ENCODE measurements at places on chromosomes 5 and 9. TPM values are rescaled to one million over a fixed set of nuclear protein-coding genes. Genes with fewer than 3 reads are reported as not detected.

The HTR1A gene
- not detected for total RNA-seq

The ZDHHC11B gene
- total RNA-seq, result 0.30 TPM

The LPAR1 gene
- total RNA-seq, result not detected

The ACTL7A gene
- total RNA-seq, result not detected

The GFI1B gene
- not detected for total RNA-seq

The DND1 gene
- total RNA-seq, result 3.4 TPM

The CARTPT gene
- total RNA-seq, result not detected

The SLU7 gene
- total RNA-seq, result 33.2 TPM

The KIF3A gene
- total RNA-seq, result 8.3 TPM

The PCDHGA2 gene
- total RNA-seq, result not detected

The AKNA gene
- 184 TPM for total RNA-seq

The ECSCR gene
- total RNA-seq, result 3.3 TPM

The NR5A1 gene
- not detected for total RNA-seq

The FOXD4L4 gene
- 0.15 TPM for total RNA-seq

The PTPN3 gene
- total RNA-seq, result 0.41 TPM

The MGAT1 gene
- total RNA-seq, result 308 TPM

The OGN gene
- 0.30 TPM for total RNA-seq

The NDUFS6 gene
- 35.1 TPM for total RNA-seq

The DBH gene
- total RNA-seq, result not detected

The JAK2 gene
- 24.6 TPM for total RNA-seq

The QSOX2 gene
- 25.9 TPM for total RNA-seq

The PPWD1 gene
- 54.0 TPM for total RNA-seq

All from activated T-helper 17 cell treated with anti-CD3 and anti-CD28 coated beads, Interleukin-2, amount 50 U/mL, for 72 hours (primary cell).